NCI-H2081 treated with DMSO at 0.1 percent for 48 hours (cell line): ENCODE measurements at places on chromosomes 1 and 21.

DNA sequence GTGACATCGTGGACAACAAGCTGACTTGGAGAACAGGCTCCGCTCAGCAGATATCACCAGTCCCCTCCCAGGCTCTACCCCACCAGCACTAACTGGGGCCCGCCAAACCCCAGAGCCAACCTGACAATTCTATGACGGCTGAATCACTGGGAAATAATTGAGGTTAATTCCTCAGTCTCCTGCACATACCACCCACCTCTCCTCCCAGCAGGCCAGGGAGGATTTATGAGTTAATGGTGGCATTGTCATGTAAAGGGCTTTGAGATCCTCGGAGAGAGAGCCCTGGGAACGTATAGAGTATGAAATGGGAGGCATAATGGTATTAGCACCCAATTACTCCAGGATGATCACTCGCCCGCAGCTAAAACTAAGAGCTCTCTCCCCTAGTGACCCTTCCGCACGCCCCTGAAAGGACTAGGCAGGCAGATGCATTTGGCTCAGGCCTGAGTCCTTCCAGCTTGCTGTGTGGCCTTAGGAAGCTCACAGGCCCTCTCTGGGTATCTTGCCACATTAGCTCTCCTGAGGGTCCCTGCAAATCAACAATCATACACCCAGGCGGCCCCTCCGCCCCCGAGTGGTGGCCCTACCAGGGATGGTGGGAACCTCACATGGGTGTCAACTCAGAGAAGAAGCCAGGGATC is 27.3 kb upstream of the PAX7 start:
- DNase-seq: no peak

DNA sequence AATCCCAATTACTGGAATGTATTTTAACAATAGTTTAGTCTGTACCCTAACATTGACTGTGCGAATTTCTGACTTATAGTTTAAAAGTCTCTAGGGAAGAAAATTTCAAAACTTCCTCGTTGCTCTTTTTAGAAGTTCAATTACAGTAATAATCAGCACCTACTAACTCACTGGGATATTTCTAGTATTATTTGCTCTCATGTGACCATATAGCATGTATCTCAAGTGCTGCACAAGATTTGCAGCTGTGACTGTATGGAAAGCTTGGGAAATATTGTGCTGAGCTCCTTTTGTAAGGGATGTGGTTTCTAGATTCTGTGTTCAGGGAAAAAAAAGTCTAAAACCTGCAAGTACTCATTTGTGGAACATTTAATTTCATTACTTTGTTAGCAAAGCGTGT is 153.1 kb downstream of the ST6GALNAC3 start:
- no peak for DNase-seq

GRCh38 chr1:167671727-167672511 is 41.9 kb downstream of the RCSD1 start:
- no peak for DNase-seq

GRCh38 chr1:54342288-54342687 is 63.9 kb downstream of the SSBP3 start:
- no peak for DNase-seq

DNA sequence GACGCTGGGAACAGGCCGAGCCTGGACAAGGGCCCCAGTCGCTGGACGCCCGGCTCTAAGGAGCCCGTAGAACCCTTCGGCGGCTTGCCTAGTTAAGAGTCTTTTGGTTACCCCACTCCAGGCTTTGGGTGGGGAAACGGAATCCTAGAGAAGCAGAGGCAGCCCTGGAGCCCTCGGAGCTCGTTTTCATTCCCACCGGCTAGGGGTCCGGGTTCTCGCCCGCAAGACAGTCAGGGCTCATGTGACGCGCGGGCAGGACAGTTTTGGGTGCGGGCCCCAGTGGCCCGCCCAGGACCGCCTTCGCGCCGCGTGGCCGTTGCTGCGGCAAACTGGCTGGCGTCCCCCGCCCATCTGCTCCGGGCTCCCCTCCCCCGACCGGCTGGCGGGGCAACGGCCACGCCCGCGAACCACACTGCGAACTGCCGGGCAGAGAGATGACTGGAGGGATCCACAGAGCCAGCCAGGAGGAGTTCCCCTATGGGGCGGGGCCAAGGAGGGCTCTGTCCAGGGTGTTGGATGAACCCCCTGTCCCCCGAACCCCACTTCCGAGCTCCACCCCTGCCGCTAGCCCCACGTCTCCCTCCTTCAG is 829 bp upstream of the HES2 start:
- no peak for DNase-seq

GRCh38 chr1:231428377-231428776 is 6.3 kb upstream of the EGLN1 start:
- no peak for DNase-seq

DNA sequence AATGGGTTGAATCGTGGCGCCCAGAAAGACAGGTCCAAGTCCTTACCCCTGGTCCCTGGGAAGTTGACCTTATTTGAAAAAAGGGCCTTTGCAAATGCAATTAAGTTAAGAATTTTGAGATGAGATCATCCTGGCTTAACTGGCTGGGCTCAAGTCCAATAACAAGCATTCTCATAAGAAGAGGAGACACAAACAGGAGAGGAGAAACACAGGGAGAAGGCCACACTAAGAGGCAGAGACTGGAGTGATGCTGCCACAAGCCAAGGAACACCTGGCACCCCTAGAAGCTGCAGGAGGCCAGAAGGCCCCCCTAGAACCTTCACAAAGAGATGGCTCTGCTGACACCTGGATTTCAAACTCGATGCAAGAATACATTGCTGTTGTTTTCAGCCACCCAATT is 44.6 kb downstream of the PDPN start:
- DNase-seq: no peak

DNA sequence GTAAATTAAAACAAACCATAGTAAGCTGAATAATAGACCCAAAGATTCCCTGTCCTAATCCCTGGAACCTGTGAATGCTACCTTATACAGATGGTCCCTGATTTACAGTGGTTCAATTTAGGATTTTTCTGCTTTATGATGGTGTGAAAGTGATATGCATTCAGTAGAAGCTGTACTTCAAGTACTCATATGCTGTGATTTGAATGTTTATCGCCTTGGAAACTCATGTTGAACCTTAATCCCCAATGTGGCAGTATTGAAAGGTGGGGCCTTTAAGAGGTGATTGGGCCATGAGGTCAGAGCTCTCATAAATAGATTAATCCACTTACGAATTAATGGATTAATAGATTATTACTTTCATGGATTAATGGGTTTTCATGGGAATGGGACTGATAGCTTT is 10.6 kb upstream of the RRP15 start:
- peak; percentile 64 for DNase-seq

GRCh38 chr1:91278754-91279153 is 125.9 kb downstream of the HFM1 start:
- no peak for DNase-seq

DNA sequence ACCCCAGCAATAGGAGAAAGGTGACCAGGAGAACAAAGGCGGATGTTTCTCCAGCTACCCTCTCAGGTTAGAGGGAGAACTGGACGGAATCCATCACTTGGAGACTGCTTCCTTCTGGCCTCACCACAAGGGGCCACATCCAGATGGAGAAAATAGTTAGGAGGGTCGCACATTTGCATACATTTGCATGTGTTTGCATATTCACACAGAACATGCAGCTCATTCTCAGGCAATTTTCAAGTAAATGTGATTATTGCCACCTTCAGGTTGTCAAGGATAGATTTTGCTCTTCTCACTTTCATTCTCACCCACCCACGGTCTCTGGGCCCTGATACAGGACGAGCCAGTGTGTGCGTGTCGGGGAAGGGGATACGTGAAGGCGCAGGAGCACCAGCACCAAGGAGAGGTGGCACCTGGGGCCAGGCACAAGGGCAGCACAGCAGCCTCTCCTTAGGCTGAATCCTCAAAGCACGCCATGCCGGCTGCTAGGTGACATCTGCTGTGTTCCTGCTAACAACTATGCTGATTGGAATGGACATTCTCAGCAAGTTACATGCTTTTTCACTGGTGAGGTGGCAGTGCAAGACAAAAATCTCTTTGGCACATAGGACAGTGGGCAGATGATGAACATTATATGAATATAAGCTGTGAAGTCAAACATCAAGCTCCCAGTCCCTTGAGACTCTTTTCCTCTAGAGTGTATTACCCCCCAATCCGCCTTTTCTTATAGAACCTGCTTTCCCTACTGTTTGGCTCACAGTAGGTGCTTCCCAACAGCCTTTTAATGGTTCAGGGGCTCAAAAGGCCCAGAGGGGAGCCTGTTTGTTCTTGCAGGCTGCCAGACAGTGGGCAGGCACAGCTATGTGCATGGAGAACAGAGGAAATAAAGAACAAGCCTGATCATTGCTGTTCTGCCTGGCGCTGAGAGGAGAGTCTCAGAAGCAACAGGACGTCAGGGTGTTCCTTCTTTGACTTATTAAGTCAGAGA is 14.3 kb downstream of the ACKR1 start:
- DNase-seq: no peak

GRCh38 chr21:46675595-46676280 is 40.3 kb downstream of the PRMT2 start:
- DNase-seq: no peak

GRCh38 chr1:77446841-77447555 is 165.2 kb downstream of the AK5 start:
- no peak for DNase-seq

DNA sequence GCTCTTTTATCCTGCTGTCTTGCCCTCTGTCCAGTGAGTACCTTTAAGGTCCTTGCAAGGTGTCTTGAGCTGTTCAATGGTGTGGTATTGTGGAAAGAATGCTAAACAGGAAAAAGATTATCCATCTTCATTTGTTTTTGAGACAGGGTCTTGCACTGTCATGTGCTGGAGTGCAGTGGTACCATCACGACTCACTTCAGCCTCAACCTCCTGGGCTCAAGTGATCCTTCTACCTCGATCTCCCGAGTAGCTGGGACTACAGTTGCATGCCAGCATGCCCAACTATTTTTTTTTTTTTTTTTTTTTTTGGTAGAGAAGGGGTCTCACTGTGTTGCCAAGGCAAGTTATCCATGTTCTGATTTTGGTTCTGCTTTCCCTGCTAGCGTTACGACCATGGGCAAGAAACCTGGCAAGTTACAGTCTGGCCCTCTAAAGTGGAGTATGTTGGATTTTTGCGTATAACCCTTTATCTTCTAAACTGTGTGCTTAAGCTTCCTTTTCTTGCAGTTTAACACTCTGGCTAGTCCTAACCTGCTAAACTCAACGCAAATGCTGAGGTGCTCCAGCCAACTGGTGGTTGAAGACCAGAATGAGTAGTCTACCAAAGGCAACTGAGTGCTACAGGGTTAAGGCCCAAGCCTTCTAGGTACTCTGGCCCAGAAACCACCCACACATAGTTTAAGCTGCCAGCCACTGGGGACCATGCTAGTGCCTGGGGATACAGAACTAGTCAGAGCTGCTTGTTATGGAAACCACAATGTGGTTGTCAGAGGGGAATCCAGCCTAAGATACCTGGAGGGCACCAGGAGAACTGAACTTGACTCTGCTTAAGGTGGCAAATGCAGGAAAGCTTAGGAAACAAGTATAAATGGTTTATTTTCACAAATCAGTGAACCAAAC is 7.9 kb downstream of the RPL11 start:
- no peak for DNase-seq

GRCh38 chr1:248786156-248786555 is 30.6 kb upstream of the LYPD8 start:
- DNase-seq: no peak

DNA sequence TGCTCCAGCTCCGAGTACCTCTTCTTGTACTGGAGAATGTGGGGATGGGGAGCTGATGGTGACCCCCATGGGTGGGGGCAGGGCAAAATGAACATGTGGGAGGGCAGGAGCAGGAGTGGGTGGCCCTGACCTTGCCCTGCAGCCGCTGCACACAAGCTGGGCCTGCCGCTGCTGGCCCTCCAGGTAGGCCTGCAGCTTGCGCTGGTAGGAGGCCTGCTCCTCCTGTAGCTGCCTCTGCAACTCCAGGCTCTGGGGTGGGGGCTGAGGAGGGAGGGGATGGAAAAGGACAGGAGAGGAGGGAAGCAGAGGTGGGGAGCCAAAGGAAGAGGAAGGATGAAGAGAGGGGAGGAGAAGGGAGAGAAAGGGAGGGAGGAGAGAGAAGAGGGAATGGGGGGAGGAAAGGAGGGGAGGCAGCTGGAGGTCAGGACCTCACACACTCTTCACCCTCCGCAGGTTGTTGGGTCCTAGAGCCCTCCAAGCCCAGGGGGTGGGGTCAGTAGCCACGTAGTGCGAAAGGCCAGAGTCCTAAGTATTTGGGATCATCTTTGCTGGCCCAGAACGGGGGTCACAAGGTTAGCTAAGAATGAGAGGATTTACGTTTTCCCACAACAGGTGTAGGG is 22.9 kb downstream of the RNU1-1 start:
- DNase-seq: no peak

- no peak for DNase-seq
Measured at GRCh38 chr1:188769181-188769580, 1708.5 kb downstream of the BRINP3 start.

DNA sequence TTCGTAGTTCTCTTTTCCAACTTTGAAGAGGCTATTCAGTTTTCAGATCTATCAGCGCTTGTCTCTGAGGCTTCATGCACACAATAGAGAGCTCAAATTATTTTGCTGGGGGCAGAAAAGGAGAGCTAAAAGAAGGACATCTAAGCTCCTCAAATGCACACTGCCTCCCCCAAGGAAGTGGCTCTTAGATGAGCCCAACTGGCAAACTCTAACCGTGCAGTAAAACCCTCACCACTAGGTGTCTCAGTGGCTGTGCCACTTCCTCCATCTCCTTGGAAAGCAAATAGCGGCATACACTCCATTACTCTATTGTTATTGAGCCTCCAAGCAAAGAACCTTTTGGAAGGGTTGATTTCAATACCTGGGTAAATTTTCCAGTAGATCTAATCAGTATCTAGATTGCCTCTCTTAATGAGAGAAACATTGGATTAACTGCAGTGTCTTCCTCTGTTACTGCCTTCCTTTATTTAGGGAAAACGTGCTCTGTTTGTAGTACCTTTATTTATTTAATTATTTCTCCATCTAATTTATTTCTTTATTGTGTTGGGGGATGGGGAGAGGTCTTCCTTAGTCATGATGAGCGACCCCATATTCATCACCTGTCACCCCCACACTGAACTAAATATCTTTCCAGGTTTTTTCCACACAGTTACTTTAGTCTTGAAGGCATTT is 9.2 kb upstream of the SFPQ start:
- DNase-seq: peak; percentile 95

DNA sequence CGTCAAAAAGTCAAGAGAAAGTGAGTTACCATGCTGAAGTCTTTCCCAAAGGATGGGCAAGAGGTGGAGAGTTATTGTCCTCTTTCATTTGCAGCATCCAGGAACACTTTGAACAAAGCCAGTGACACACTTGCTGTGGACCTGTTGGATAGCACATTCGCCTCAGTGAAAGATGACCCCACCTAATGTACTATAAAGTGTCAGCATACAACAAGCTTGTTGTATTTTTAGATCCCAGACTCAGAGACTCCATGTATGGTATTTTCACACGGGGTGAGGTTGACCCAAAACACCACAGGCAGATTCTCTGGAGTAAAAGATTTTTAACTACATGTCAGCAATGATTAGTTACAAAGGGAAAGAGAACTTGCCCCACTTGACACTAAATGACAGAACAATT is 273.8 kb downstream of the PTBP2 start:
- DNase-seq: no peak

- DNase-seq: no peak
Measured at GRCh38 chr1:19452221-19452663, 33.1 kb downstream of the CAPZB start.

- no peak for DNase-seq
Measured at GRCh38 chr1:21322681-21323016, 32.4 kb upstream of the ECE1 start.
